ENCODE measurements at places on chromosomes 4 and X.

GRCh38 chrX:26914232-26914631 is 548.9 kb downstream of the PPP4R3C start:
- DNase-seq, result no peak

- no peak for DNase-seq
Measured at GRCh38 chr4:177178246-177178645, 131.4 kb upstream of the NEIL3 start.

DNA sequence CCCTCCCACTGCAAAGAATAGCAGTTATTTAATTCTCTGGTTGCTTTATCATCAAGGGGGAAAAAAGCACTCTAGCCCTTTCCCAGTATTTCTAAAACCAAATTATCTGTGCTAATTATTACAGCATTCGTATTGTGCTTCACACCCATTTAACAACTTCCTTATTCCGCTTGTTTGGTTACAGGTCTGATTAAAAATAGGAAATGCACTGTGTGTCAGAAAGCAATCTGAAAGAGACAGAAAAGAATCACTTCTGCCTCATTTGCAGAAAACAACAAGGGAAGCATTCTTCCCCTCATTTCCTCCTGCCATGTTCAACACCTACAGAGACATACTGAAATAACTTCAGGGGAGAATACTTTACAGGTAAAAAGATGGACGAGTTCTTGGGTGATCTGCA is 114.9 kb upstream of the MAP3K15 start:
- no peak for DNase-seq

- no peak for DNase-seq
Measured at GRCh38 chrX:129759576-129760061, 20.1 kb upstream of the SASH3 start.

DNA sequence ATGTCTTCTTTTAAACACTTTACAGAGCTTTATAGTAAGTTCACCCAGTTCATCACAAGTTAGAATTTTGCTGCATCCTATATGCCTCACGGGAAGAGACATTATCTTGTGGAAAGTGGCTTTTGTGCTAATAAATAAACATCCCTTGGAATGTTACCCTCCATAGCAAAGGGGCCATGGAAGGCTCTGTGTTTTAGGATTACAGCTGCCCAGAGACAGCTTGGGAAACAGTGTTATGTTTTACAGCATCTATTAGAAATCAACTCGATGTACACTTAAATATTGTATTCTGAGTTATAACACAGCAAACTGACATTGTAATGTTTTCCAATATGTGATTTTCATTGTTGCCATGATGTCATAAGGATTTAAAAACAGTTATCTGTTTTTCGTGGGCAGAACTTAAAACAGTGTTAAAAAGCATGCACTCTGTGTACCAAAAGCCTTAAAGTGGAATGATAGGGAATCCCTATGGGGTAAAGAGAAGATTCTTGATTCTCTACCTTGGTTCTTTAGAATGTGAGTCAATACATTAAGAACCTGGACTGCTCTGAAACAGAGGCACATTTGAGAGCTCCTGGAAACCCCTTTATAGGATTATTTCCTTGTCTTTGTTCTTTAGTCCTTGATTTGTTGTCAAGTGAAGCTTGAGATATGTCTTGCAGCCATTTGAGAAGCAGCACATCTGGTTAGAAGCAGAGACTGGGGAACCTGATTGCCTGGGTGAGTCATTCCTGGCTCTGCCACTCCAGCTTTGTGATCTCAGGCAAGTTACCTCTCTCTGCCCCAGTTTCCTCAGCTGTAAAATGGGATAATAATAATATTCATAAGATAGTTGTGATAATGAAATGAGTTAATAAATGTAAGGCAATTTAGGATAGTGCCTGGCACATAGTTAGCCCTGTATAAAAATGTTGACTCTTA is 41.6 kb downstream of the ARHGAP10 start:
- DNase-seq, result no peak

DNA sequence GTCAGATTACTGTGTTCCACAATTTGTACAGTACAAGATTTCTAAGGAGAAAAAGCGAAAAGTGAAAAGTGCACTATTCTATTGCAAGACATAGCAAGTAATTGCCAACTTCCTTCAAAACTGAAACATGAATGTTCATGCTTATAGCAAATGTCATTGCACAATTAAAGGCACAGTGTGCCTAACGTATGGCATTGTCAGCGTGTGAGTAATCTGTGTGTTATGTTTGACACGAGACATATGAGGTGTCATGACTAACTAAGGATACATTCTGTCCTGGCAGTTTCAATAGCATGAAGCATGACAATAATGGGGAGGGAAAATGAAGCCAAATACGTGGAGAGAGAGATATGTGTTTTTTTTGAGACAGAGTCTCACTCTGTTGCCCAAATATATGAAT is 33.6 kb upstream of the TBC1D9 start:
- DNase-seq, result no peak

GRCh38 chr4:143482840-143483239 is 30.7 kb upstream of the SMARCA5 start:
- no peak for DNase-seq

DNA sequence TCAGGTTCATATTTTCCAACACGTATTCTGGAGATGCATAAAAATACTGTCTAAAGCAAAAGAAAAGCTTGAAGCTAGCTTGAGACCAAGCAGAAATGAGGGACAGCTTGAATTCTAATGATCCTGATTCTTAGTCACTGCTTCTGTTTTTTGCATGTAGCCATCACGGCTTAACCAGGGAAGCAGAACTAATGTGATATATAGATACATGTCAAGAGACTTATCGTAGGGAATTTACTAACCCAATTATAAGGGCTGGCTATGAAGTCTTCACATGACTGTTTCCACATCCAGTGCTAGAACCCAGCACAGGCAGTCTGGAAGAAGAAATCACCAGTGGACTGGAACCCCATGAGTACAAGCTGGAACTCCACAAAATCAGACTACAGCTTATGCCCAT is 85.2 kb upstream of the SLIT2 start:
- no peak for DNase-seq

DNA sequence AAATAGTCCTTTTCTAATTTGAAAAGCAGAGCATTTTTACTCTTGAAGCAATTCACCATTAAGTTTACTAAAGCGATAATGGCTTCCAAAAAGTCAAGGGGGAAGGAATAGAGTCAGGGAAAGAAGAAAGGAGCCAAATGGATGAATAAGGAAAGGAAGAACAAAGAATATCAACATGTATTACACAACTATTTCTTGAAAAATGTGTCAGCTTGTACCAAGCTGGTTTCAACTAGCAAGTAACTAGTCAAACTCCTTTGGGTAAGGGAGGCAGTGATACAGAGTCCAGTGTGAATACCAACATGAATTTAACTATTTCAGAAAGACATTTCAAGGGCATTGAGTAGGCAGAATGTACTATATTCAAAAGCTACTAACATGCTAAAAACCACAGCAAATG is 112.1 kb downstream of the ARHGAP6 start:
- no peak for DNase-seq

- no peak for DNase-seq
Measured at GRCh38 chr4:15504041-15504440, 34.4 kb downstream of the CC2D2A start.

DNA sequence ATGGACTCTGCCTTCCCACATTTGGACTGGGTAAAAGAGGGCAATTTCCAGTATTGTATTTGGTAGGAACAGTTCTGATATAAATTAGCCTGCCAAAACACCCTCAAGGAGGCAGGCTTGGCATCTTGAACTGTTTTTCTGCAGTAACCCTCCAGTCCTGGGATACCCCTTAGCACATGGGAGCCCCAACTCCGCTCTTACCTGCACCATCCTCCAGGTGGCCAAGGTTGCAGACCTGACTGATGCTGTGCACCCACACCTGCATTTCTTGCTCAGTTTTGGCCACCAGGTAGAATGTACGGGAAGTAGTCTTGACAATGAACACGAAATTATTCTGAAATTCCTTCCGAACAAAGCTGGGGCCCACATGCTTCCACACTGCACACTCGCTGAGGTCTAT is 35.1 kb downstream of the GAB3 start:
- no peak for DNase-seq

DNA sequence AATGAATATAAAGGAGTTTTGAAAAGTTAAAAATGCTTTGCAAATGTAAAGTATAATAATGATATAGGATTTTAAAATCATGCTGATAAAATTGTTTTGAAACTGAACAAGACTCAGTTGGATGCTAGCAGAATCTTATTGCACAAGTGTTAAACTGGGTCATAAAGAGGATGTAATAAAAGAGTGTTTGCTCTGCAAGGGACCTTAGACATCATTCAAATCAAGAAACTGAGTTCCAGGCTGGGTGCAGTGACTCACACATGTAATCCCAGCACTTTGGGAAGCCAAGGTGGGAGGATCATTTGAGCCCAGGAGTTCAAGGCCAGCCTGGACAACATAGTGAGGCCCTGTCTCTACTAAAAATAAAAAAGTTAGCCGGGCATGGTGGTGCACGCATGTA is 27.5 kb upstream of the DUSP21 start:
- DNase-seq, result no peak

DNA sequence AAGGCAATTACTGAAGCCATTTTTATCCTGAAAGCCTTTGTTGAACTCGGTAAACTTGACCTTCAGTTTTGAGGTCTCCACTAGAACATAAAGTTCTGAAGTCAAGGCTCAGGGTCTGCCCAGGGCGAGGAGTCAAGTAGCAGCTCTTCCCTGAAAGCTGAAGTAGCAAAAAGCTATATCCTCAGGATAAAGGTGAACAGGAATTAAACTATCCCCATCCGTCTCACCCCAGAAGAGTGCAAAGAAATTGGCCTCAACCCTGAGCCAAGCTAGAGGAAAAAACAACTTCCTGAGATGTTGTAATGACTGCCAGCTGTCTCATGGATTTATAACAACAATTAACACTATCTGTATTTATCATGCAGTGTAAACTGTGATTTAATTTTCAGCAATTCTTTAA is 590.8 kb downstream of the SPRY1 start:
- DNase-seq, result no peak

DNA sequence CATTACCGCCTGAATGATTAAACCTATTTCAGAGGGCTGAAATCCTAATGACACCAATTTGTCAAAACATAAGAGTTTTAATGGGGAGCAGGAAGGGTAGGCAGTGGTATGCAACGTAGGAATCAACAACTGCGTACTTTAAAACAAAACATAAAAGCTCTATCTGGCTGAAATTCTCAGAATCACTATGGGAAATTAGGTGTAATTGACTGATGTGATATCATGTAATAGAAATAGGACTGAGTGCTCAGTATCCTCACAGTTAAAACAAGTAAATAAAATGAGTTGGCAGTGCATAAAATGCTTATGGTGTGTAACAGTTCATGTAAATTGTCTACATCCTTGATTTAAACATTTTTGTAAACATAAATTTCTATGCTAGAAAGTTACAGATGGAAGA is 13.6 kb upstream of the IGSF1 start:
- no peak for DNase-seq

DNA sequence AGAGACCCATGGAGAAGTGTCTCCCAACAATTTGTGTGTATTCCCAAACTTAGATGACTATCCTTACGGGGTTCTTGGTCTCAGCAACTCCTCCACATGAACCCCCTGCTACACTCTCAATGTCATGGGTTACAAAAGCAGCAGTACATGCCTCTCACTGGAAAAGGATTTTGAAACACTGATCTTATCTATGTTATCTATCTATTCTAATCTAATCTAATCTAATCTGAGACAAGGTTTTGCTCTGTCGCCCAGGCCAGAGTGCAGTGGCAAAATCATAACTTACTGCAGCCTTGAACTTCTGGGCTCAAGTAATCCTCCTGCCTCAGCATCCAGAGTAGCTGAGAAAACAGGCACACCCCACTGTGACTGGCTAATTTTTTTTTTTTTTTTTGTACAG is 19.3 kb downstream of the TSPAN5 start:
- no peak for DNase-seq

All from cortex of kidney (tissue), 1 donor.